Activated B cell treated with CpG ODN at 0.5 μM for 24 hours (primary cell): ENCODE measurements at places on chromosomes 13 and 19. TPM values are rescaled to one million over a fixed set of nuclear protein-coding genes. Genes with fewer than 3 reads are reported as not detected.

DNA sequence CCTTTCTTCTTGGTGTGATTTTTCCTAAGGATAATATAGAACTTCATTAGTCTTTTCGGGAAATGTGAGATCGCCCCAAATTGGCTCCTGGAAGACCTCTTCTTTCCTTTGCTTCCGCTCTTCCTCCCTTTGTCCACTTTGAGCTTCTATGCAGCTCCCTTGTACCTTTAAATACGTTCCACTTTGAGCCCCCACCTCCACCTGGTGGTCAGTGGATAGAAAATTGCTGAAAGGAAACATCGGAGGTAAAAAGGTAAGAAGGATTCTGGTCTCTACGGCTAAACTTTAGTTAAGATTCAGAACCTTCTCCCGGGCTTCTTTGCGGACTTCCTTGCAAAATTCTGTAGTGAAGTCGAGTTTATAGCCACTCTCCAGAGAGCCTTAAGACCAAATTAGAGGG lies 55.0 kb upstream of the TM9SF2 start:
- DNase-seq: no peak

Gene ATP1A3
- 1.4 and 1.8 TPM in 2 replicates for total RNA-seq

GRCh38 chr13:109881347-109881725 lies 95.0 kb upstream of the IRS2 start:
- DNase-seq: no peak

DNA sequence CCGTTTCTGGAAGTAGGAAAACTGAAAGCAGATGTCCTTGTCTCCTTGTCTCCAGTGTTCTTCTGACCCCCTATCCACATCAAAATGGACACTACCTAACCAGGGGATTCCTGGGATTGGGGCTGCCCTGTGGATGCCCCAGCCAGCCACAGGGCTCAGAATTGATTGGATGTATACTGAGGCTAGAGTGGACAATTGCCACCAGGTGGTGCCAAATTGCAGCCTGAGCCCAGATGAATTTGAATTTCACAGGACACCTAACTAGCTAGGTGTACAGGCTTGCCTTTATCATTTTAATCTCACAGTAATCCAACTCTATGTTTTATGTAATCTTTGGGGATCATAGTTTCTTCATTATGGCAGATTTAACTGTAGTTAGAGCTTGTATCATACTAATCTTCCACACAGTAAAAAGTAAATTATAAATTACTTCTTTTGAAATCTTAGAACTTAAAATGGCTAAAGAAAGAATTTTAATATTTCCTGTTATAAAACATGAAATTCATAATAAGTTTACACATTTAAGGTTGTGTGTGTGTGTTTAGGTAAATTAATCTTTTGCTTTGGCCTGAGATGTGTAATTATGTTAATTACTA lies 58.0 kb downstream of the PIBF1 start:
- no peak for DNase-seq

GRCh38 chr19:53079313-53079924 lies 23.8 kb downstream of the ZNF160 start:
- DNase-seq: no peak

GRCh38 chr13:110759710-110760109 lies 46.2 kb downstream of the ING1 start:
- no peak for DNase-seq

DNA sequence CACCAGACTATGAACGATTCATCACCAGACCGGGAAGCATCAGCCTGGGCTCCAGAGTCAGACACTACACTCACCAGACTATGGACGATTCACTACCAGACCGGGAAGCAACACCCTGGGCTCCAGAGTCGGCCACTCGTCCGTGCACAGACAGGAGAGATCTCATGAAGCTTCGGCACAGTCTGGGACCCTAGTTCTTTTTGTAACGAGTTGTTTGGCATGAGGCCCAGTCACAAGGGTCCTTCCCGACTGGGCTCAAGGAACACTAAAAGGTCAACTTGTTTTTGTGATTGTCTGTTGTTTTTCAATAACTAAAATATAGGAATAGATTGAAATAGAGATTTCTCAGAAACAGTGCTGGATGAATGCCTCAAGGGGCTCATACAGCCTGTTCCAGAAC lies 1141.6 kb upstream of the MIR17HG start:
- no peak for DNase-seq

Gene C3
- 0.44 and 0.53 TPM in 2 replicates for total RNA-seq

Gene LILRB2
- 7.6 and 7.9 TPM in 2 replicates for total RNA-seq

Gene SIGLEC5
- total RNA-seq: 0.22 TPM in 1 of 2 replicates, not detected in the other

DNA sequence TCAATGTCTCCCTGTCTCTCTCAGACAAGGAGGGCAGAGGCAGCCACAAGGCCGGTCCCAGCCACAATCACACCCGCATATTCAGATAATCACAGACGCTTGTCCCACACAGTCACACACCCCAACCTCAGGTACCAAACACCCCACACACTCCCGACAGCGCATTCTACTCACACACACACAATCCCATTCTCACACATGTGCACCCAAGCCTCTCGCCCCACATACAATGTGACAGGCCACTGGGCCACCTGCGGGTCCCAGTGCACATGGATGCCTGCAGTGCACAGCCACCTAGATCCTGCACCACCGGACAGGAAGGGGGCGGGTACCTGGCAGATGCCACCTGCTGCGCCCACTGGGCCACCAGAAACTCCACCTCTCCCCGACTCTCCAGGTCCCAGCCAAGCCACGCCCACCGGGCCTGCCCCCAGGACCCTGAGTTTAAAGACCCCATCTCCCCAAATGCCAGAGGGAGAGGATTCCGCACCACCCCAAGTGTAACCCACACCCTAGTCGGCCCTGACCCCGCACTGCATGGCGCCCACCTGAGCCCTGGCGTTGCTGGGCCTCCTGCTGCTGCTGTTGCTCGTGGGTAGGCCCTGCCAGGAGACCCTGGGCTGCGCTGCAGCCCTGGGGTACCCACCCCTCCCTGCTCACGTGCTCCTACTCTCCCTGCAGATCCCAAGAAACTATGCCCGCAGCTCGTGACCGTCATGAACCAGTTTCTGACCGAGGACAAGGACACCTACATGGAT lies 10.6 kb downstream of the SCGB2B2 start:
- no peak for DNase-seq

GRCh38 chr19:29952177-29952576 lies 10.1 kb downstream of the URI1 start:
- no peak for DNase-seq

Gene LHB
- not detected in 2 replicates for total RNA-seq

Gene NANOS2
- total RNA-seq: not detected in 2 replicates

GRCh38 chr13:24241336-24241735 lies 68.0 kb upstream of the C1QTNF9 start:
- no peak for DNase-seq

Gene MUC16
- total RNA-seq: 0.15 and 0.16 TPM in 2 replicates

DNA sequence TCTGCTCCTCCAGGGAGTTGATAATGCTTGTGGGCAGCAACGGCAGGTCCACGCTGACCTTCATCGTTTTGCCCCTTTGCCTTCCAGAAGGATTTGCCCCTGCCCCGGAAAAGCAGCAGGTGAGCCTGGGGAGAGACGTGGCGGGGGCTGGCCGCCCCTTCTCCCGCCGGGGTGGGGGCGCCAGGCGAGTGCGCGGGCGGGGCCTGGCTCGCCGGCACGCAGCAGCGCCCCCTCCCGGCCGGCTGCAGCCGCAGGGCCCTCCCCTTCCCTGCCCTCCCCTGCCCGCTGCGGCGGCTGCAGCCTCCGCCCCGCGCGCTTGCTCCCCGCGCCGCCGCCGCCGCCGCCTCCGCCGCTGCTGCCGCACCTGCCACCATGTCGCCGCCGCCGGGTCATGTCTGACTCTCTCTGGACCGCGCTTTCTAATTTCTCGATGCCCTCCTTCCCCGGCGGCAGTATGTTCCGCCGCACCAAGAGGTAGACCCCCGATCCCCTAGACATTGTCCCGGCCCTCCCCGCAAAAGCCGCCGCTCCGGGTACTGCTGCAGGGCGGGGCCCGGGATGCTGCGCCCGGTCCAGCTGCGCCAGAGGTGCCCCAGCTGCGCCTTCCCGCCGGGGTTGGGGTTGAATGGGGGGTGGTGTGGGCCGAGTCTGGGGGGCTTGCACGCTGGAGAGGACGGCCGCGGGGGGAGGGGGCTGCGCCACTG lies at the start of gene MAST1:
Gene MAST1, plus strand, starts transcription at position 334 of the 704 bp plus-strand sequence. Its CDS starts 58 bp downstream, at position 392.
- DNase-seq: no peak

- DNase-seq: no peak
Observed at GRCh38 chr13:51687947-51688714, 103.9 kb downstream of the WDFY2 start.

GRCh38 chr19:47560999-47561398 lies 11.9 kb downstream of the ZNF541 start:
- no peak for DNase-seq

DNA sequence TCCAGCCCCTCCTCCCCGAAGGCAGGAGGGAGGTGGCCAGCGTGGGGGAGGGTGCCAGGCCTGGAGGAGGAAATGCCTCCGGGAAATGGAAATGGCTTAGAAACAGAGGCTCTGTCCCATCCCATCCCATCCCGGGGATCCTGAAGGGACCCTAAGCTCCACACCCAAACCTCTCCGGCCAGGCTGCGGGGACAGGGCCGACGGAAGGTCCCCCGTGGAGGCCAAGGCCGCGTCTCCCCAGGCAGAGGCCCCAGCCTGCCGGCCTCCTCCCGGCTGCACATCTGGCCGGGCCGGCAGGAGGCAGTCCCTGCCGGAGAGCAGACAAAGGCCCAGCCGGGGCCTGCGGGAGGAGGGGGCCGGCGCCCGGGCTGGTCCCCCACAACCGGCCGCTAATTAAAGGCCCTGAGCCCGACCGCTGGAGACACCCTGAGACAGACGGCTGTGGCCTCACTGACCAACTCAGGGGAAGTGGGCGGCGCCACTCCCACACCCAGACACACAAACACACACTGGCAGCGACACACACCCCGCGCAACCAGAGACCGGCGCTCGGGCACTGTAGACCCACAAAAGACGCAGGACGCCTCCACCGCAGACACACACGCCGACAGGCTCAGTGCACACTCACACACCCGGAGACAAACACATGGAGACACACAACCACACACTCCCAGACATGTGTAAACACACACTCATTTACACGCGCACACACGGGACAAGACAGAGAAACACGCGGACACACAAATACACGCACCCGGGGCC lies 1.1 kb downstream of the ADAMTS10 start:
- DNase-seq: no peak

DNA sequence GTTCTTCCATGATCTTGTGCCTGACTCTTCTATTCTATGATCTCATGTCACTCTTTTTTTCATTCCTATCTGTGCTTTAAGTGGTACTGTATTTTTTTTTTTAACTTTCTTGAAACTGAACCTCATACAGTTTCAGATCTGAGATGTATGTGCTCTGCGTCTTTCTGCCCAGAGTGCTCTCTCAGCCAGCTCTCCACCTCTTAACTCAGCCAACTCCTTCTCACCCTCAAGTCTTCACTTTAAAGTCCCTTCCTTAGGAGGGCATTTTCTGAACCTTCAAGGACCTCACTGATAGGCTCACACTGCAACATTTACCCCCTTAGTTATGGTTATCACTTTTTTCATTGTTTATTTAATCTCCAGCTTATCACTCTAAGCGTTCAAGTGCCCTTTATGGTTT lies 158.7 kb downstream of the IRS2 start:
- no peak for DNase-seq

DNA sequence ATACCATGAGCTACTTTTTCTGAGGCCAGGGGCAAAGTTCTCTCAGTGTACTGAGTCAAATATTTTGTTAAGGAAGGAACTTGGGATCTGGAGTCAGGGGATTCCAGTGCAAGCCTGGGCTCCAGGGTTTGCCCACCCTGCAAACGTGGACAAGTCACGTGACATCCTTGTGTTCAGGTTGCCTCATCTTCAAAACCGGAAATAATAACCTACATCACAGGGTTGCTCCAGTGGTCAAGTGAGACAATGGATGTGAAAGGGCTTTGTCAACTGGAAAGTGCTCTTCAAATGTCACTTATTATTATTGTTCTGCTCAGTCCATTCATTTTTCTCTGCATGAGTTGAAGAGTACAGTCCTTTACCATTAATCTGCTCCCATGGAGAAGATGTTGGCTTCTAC lies 414.9 kb downstream of the COG6 start:
- DNase-seq: no peak

GRCh38 chr13:26616126-26616525 lies 58.6 kb downstream of the WASF3 start:
- no peak for DNase-seq

DNA sequence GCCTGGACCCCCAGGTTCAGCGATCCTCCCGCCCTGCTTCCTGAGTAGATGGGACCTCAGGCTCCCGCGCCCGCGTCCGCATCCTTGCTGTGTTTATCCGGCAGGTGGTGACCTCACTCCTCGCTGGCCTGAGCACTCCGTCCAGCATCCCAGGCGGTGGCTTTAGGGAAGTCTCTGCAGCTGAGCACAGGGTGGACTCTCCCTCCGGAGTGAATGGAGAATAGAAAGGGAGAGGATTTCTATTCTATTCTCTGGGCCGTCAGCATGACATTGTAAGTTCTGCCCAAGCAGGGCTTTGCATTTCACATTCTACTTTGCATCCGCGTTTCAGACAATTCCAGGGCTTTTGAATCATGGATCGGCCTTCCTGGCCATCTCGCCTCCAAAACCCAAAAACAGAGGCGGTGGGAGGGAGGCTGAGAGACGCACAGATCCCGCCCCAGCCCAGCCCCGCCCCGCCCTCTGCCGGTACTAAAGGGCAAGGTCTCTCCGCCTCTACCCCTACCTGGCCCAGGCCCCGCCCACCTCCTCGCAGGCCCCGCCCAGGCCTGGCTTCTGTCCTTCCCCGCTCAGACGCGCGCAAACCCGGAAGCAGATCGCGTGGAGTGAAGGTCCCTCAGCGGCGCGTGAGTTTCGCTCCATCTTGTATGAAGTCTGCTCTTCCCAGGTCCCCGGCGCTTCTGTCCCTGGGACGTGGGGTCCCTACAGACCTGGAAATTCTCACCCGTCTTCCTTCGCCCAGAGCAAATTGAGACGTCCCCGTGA lies at the start of gene ZNF525:
Gene ZNF525, plus strand, starts transcription at position 572 of the 765 bp plus-strand sequence. CDS start 6,577 bp downstream, outside the sequence.
- peak; percentile 98 for DNase-seq

GRCh38 chr19:31258211-31259052 lies 90.8 kb downstream of the TSHZ3 start:
- DNase-seq: no peak

Gene TNNI3
- total RNA-seq: not detected in 2 replicates

DNA sequence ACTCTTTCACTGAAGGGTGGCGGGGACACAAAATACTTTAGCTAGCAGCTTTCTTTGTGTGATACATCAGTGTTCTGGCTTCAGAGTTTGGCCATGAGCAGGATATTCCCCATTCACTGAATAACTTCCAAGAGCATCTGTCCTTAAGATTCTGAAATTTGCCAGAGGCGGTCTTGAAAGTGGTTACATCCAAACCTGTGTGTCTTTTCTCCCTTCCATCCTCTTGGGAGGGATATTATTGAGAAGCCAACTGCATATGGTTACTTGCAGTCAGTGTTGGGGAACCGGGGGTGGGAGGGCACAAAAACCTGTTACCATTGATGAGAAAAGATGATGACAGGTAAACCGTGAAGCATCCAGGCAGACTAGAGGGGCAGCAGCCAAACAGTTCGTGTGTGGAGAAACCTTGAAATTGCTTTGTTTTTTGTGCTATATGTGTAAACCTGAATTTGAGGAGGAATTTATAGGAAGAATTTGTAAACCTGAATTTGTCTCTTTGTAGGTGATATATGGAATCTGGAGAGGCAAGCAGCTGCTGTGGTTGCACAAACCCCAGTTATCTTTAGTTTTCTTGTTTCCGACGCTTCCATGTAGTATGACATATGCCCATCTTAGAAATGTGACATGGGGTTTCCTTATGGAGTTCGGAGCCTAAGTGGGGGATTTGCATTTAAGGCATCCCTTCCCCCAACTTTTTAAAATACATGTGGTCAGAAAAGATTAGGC lies 104.8 kb downstream of the WDFY2 start:
- DNase-seq: no peak

- DNase-seq: no peak
Observed at GRCh38 chr19:48174445-48175030, 4.1 kb downstream of the ZSWIM9 start.
